ENCODE measurements at places on chromosomes 2 and 18.
A peak's percentile ranks its signal among the peaks of the same experiment; 100 is the strongest.

DNA sequence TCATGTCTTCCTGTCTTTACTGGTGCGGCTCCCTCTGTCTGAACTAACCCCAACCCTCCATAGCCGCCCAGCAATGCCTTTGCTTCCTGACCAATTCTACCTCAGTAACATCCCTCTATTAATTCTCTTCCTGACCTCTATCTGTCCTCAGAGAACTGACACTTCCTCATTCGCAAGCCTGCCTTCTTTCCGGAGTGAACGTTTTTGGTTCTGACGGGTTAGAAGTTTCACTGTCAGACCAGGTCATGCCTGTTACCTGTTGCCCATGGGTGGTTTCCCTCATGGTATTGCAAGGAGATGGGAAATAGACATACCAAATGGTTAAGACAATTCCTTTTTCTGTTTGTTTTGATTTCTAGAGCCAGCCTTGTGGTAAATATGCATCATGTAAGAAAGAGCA is 453.4 kb upstream of the SLC14A2 start:
- DNase-seq: no peak

GRCh38 chr2:182818501-182818900 is 47.9 kb downstream of the FRZB start:
- DNase-seq: no peak

DNA sequence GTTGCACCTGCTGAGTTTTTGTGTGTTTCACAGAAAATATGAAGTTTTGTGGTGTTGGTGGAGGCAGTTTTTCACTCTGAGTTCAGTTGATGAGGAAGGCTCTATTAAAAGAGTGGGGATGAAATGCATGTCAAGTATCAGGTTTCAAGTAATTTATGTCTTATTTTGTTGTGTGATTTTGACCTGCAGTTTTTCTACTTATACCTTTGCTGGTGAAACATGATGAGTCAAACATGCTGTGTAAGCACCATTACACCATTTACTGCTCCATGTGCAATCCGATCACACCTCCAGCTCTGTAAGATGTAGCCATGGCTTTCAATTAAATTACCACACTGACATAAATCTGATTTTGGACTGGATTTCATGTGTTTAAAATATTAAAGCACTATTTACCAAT is 174.5 kb upstream of the ZEB2 start:
- no peak for DNase-seq

DNA sequence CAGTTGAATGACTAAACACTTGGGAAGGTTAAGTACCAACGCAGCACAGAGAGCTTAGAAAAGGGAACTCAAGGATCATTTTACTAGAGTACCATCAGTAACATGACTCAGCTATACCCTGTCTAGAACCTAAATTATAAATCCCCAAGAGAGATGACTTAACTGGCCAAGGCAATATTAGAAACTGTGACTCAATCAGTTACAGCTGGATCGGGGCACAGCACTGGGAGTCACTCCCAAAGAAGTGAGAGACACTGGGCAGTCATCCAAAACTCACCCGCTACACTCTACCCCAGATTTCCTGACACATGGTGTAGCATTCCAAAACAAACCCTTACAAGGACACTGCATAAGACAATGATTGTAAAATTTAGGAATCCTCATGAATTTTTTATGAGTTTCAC is 17.7 kb downstream of the IWS1 start:
- DNase-seq: no peak

GRCh38 chr2:165586019-165586418 is 116.5 kb downstream of the CSRNP3 start:
- DNase-seq: no peak

GRCh38 chr18:76246590-76246989 is 248.5 kb downstream of the ZNF516 start:
- no peak for DNase-seq

DNA sequence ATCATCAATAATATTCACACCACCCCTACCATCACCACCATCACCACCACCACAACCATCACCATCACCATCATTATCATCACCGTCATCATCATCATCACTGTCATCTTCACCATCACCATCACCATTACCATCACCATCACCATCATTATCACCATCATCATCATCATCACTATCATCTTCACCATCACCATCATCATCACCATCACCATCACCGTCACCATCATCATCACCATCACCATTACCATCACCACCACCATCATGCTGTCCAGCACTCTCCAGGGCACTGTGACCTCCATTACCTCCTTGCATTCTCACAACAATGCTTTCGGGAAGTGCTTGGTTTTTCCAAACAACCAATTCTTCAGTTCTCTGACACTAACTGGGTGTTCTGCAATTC is 13.1 kb upstream of the TEX44 start:
- DNase-seq: no peak

- no peak for DNase-seq
Measured at GRCh38 chr18:58991167-58991798, 126.6 kb downstream of the ZNF532 start.

- no peak for DNase-seq
Measured at GRCh38 chr2:162994718-162995117, 156.2 kb upstream of the KCNH7 start.

DNA sequence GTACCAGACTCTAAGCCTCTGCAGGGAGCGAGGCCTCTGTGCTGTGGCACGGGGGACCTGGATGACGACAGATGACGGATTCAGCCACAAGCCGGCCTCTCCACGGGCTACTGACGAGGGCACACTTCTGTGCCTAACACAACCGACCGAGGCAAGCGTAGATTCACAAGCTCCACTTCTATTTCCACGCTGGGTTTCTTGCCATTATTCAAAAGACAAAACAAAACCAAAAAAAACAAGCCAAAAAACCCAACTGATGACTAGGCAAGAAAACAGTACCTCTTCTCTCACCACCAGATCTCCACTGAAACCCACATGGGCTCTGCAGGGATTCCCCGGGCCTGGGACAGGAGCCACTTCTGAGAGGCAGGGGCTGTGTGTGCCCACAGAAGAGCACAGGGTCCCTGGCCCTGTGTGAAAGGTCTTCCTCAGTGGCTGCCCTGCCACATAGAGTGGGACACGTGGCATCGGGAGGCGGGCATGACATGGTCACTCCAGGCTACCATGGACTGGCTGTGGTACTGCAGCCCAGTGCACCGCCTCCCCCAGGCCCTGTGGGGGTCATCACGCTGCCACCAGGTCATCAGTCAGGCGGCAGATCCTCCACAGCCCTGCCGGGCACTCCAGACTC is 254.7 kb downstream of the HDAC4 start:
- DNase-seq: no peak

DNA sequence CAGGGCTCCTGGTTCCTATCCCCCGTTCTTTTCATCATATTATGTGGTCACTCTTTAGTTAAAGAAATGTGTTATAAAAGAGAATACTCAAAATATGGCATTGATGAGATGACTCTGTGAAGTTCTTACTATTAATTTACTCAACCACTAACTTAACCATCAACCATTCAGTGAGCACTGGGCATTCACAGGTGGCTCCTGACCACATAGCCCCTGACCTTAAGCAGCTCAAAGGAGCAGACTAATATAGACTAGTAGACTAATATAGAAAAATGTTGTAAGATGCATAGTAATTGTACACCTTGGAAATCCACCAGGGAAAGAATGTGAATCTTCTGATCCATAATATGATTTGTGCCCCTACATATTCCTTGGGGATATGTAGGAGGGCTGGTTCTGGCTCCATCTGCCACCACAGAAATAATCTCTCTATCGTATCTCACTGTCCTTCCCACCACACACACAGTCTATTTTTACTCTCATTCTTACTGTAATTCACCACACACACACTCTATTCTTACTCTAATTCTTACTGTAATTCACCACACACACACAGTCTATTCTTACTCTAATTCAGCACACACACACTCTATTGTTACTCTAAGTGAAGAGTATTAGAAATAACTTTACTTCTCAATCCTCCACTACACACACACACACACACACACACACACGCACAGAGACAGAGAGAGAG is 188.9 kb upstream of the ITGA4 start:
- no peak for DNase-seq

DNA sequence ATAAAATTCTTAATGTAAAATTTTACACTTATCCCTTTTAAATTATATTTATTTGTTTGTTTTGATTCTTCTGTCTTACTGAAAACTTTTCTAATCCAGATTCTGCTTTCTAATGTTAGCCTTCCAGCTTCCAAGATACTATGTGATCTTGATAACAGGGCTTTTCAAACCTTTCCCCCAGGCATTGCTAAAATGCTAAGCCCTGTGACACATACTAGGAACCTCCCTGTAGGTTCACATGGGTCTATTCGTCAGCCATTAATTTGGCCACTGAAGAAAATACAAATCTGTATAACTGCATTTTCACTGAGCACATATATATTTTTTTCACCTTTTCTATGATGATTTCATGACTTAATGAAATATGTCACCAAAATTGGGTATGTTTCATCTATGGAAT is 92.8 kb upstream of the MAP4K3 start:
- no peak for DNase-seq

GRCh38 chr2:239544143-239544917 is 143.5 kb upstream of the HDAC4 start:
- DNase-seq: no peak

- no peak for DNase-seq
Measured at GRCh38 chr18:37276111-37276890, 289.3 kb downstream of the CELF4 start.

GRCh38 chr2:162123806-162124758 is 28.0 kb downstream of the GCG start:
- peak; percentile 60 for DNase-seq

- DNase-seq: peak; percentile 62
Measured at GRCh38 chr2:146661473-146662096, 1183.2 kb upstream of the ACVR2A start.

GRCh38 chr2:288758-289361 is 969 bp upstream of the ALKAL2 start:
- DNase-seq: peak; percentile 72

DNA sequence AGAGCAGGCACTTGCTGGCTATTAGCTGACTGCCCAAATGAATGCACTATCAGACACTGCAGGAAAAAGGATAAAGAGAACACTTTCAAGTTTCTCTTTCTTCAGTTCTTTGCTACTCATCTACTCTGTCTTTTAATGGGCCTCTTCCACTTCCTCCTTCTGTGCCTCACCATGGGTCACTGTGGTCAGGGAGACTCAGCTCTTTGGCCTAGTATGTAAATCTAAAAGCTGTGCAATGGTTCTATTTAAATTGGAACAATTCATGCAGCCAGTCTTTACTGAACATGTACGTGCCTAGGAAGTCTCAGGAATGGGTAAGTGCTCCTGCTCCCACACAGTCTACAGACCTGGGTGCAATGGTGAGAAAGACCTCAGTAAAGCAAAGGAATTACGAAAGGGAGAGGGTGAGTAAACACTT is 79.1 kb upstream of the DNMT3A start:
- DNase-seq: no peak

GRCh38 chr2:76516861-76517573 is 806.3 kb upstream of the GCFC2 start:
- DNase-seq: no peak

DNA sequence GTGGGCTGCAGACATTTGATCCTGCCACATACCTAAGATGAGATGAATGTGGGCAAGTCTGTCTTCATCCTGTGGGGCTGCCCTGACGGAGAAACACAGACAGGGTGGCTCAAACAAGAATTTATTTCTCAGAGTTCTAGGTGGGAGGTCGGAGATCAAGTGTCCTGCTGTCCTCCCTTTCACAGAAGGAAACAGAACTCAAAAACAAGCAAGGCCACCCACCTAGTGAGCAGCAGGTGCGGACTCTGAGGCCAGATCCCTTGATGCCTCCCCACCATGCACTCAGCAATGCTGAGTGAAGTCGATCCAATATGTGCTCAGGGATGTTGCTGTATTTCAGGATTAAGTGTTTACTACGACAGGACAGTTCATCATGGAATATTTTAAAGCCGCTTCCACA is 63.0 kb upstream of the SNTG2 start:
- no peak for DNase-seq

- peak; percentile 23 for DNase-seq
Measured at GRCh38 chr2:27051902-27052645, 606 bp downstream of the AGBL5 start.

- no peak for DNase-seq
Measured at GRCh38 chr18:59143441-59143840, 3.8 kb downstream of the SEC11C start.

DNA sequence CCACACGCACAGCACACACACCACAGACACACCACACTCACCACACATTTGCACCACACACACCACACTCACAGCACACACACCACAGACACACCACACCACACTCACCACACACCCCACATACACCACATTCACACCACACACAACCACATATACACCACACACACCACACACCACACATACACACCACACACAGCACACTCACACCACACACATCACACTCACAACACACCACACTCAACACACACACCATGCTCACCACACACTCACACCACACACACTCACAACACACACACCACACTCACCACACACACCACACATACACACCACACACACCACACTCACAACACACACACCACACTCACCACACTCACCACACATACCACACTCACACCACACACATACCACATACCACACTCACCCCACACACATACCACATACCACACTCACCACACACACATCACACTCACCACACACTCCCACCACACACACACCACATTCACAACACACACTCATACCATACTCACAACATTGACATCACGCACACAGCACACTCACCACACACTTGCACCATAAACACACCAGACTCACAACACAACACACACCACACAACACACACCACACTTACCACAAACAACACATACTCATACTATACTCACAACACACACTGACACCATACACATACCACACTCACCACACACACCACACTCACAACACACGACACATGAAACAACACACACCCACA is 60.0 kb downstream of the SDC1 start:
- DNase-seq: no peak

DNA sequence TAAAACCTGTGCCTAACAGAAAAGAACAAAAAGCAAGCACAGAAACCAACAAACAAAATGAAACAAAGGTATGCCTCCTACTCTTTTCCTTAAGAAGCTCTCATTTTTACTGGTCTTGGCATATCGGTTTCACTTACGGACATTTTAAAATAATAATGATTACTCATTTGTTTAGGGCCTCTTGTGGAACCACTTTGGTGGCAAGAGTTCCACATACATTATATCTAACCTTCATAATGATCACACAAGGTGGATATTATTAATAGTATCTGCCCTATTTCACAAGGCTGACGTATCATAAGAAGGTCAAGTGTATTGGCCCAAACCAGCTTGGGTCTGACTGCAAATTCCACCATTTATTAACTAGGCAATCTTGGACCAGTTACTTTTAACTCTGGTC is 304.7 kb downstream of the TCF4 start:
- DNase-seq: no peak

GRCh38 chr2:234691214-234691575 is 194.3 kb upstream of the ARL4C start:
- DNase-seq: no peak

GRCh38 chr18:2217356-2217755 is 353.9 kb downstream of the METTL4 start:
- no peak for DNase-seq

GRCh38 chr2:36367486-36367885 is 11.9 kb downstream of the CRIM1 start:
- no peak for DNase-seq

- DNase-seq: no peak
Measured at GRCh38 chr2:26223018-26223417, 21.4 kb downstream of the HADHA start.

All from mesendoderm (in vitro differentiated cells).